Activated CD4-positive, alpha-beta T cell treated with anti-CD3 and anti-CD28 coated beads, Interleukin-2, amount 10 ng/mL, durations not matched to agents 7 days and 5 days (primary cell): ENCODE measurements at places on chromosomes 6 and 20.

DNA sequence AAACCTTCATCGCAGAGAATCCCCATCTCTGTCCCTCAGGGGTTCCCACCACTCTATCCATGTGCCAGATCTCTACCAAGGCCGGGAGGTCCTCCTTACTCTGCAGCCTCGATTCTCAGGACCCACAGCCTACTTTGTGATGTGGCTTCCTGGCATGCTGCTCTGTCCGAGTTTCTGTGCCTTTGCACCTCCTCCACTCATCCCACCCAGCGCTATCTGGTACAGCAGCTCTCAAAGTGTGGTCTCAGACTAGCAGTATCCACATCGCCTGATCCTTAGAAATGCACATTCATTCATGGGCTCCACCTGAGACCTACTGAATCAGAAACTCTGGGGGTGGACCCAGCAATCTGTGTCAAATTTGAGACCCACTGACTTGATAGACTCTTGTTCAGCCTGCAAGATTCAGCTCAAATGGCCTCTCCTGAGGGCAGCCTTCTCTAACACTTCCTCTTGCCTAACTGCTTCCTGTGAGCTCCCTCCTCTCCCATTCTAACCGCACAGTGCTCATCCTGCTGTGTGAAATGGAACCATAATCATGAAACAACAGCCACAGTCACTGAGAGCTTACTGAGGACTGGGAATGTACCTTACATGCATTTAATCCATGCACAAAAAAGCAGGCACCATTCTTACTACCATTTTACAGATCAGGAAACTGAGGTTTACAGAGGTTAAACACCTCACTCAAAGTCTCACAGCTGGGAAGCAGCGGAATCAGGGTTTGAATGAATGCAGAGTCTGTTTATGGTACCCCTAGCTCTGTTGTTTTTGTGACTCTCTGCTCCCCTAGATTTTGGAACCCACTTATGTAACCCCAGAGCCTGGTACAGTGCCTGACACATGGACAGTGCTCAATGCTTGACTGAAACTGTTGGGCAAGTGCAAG is 69.4 kb downstream of the JPH2 start:
- DNase-seq, result no peak

GRCh38 chr6:75609639-75610590 is 8.2 kb downstream of the SENP6 start:
- DNase-seq, result no peak

DNA sequence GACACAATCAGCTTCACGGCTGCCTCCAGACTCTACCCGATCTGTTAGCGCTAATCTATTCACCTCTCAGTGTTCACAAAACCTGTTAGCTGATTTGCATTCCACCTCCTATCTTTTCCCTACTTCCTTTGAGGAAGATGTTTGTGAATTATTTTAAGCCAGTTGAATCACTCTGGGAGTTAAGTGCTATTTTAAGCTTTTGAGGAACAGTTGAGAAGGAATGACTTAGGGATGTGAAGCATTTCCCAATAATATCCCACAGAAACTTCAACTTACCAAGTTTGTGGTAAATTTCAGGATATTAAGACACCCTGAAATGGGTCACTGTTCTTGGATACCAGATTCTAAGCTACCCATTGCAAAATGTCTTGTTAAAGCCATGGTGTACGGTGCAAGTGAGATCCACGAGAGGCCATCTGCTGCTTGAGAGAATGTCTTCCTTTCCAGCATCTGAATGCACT is 145.2 kb upstream of the CITED2 start:
- no peak for DNase-seq

DNA sequence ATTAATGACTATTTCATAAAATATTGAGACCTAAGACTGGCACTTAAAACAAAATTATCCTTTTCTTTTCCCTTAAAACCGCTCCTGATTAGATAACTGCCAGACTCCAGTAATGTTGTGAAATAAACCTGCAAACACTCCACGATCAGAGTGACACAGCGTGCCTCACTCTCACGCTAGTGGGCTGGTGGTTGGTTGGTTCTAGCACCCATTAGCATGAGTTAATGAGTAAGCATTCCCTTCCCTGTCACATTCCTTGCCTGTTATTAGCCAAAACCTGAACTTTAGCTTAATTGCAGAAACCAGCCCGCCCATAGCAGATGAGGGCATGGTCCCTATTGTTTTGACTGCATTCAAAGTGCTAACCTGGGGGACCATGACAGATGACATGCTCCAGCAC is 193.4 kb downstream of the CD83 start:
- DNase-seq, result no peak

GRCh38 chr6:53539561-53539960 is 5.3 kb downstream of the GCLC start:
- DNase-seq, result no peak

- no peak for DNase-seq
These were observed 52.9 kb upstream of the UNC93A start for GRCh38 chr6:167238146-167238693.

- no peak for DNase-seq
These were observed 12.5 kb upstream of the RALGAPB start for GRCh38 chr20:38460040-38460623.
